ENCODE measurements at places on chromosomes 2 and 18.

- DNase-seq: no peak
Measured at GRCh38 chr2:43040084-43040854, 186.1 kb downstream of the ZFP36L2 start.

GRCh38 chr2:8529706-8530277 is 152.1 kb upstream of the ID2 start:
- no peak for DNase-seq

DNA sequence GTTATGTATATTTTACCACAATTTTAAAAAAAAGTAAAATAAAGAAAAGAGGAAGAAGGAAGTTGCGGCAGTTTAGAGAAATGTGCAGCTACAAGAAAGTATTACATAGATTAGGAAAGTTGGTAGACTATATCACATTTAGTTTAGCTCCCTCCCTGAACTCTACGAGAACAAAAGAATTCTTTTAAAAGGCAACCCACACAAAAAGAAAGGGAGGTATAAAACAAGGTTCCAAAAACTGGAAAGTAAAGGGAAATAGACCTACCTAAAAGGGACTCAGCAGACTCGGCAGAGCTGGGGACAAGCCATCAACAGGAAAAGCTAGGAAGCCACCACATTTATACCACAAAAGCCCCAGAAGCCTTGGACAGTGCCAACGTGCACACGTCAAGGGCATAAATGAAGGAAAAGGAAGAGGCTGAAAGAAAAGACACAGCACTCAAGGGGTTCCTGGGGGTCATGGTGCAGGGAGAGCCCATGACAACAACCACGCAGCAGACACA is 9.1 kb downstream of the TMEM127 start:
- no peak for DNase-seq

DNA sequence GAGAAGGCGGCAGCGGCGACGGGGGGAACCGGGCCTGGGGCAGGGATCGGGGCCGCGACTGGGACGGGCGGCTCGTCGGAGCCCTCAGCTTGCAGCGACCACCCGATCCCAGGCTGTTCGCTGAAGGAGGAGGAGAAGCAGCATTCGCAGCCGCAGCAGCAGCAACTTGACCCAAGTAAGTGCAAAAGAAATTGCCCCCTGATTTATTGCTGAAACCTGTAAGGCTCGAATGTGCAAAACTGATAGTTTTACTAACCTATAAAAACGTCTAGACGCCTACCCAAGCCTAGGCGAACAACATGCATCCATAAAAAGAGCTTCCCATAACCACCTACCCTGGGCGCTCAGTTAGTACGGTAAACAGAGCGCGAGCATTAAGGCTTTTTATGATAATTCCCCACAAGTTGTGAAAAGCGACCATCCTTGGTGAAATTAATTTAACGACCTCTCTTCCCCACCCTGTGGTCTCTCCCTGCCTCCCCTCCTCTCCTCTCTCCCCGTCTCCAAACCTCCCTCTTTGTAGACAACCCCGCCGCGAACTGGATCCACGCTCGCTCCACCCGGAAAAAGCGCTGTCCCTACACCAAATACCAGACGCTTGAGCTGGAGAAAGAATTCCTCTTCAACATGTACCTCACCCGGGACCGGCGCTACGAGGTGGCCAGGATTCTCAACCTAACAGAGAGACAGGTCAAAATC is 1.0 kb downstream of the HOXD9 start:
- no peak for DNase-seq

GRCh38 chr18:55525845-55526244 is 62.1 kb downstream of the TCF4 start:
- DNase-seq: no peak

DNA sequence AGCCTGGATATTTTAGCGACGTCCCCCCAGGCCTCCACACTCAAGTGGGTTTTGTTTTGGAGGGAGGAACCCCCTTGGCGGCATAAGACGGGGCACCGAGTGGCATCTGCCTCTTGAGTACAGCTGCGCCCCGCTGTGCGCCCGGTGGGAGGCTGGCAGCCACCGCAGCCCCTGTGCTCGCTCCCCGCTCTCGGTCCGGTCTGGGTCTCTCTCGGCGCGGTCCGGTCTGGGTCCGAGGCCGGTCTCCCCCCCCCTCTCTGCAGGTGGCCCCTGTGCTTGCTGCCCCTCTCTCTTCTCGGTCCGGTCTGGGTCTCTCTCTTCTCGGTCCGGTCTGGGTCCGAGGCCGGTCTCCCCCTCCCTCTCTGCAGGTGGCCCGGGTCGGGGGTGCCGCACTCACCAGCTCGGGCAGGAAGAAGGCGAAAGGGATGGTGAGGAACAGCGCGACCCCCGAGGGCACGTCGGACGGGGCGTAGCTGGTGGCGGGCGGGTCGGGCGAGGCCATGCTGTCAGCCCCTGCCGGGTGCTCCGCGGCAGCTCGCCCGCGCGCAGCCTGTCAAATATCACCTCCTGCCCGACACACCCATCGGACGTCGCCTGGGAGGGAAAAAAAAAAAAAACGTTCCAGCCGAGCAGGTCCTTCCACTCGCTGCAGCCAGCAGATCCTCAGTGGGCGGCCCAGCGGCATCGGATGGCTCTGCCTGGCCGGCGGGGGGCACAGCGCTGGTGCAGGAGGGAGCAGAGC is at the start of gene MALL:
Gene MALL, minus strand, starts transcription at position 532 of the 742 bp plus-strand sequence. Its CDS starts 30 bp downstream, at position 502.
- no peak for DNase-seq

DNA sequence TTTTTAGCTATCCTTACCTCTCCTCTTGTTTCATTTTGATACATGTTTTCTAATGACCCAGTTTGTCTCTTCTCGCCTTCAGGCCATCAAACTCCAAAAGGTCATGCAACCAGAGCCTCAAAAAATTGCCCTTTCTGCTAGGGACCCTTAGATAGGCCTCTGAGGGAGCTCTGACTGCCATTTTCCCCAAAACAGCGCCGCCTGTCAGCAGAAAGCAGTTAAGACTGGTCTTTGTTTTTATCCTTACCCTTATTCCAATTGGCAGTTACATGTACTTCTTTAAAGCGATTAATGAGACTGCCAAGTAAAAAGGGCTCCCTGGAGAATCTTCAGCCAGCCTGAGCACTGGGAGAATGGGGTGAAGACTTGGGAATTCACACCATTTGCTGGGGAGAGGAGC is 55.1 kb upstream of the RIT2 start:
- no peak for DNase-seq

DNA sequence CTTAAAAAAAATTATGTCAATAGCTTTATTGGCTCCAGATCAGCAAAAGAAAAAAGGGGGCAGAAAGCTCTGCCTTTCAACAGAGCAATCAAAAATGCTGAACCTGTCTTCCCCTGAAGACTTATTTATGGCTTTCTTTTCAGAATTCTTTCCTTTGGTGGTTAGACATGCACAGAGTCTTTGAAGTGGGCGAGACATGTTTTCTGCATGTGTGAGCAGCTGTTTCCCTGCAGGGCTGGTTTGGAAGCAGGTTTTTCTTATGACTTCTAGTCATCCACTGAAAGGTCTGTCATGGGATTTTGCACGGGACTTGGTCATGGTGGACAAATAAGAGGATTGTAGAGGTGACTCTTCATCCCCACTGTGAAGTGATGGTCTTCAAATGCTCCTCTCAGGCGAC is 160.3 kb downstream of the VAPA start:
- DNase-seq: no peak

GRCh38 chr2:214035091-214035852 is 375.6 kb upstream of the VWC2L start:
- DNase-seq: no peak

GRCh38 chr2:60559880-60560279 is 6.4 kb upstream of the BCL11A start:
- DNase-seq: no peak

DNA sequence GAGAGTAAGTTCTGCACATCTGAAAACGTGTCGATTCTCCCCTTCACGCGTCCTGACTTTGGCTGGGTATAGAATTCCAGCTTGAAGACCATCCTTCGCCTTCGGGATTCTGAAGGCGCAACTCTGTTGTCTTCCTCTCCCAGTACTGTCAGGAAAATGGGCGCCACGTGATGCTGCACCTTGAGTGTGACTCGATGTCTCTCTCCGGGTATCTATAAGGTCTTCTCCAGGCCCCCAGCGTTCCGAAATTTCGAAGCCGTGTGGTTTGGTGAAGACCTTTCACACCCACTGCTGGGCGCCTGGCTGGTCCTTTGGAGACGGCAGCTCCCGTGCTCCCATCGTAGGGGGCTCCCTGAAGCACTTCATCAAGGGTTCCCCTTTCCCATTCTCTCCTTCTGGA is 203.7 kb downstream of the HDAC4 start:
- DNase-seq: no peak

DNA sequence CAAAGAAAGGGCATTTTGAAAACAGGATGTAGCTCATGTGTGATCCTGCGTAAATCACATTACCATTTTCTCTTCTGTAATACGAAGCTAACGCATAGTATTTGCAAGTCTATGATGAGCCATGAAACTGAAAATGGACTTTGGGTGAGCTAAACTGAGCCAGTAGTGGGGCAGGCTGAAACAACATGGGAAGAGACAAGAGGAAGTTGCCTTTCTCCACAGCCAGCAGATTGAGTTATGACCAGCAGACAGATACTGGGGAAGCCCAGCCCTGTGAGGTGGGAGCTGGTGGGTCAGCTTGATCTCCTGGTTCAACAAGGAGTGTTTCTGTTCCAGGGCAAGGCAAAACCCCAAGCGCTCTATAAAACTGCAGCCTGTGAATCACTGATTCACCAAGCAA is 11.8 kb downstream of the CYRIA start:
- DNase-seq: no peak

DNA sequence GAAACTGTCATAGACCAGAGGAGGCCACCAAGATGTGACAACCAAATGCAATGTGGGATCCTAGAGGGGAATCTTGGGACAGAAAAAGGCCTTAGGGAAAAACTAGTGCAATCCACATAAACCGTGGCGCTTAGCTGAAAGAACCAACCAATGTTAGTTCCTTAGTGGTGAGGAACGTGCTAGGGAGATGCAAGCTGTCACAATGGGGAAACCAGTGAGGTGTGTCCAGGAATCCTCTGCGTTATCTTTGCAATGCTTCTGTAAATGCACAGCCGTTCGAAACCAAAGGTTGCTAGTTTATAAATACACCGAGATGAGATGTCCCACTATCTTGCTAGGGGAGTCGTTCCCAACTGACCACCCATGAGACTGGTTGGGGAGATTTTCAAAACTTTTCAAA is 157.0 kb upstream of the ID2 start:
- DNase-seq: no peak
